Activated naive CD8-positive, alpha-beta T cell treated with anti-CD3 and anti-CD28 coated beads for 36 hours (primary cell): ENCODE measurements at places on chromosomes 1 and 21.

- no peak for DNase-seq
These were observed 319.2 kb upstream of the ZRANB2 start for GRCh38 chr1:71400050-71400449.

DNA sequence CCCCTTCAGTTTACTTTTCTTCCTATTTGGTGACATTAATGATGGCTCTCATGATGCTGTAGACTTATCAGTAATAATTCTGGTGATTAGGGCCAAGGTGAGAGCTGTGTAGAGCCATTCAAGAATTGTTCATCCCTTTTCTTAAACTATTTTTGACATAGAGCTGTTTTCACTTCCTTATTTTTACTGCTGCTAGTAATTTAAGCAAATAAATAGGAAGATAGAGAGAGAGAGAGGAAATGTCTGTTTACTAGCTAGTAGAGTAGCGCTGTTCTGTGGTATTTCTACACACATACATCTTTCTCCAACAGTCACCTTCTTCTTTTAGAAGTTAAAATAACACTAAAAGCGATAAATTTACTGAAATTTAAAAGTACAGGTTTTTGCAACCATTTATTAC, 678.0 kb upstream of the ZP4 start:
- no peak for DNase-seq

DNA sequence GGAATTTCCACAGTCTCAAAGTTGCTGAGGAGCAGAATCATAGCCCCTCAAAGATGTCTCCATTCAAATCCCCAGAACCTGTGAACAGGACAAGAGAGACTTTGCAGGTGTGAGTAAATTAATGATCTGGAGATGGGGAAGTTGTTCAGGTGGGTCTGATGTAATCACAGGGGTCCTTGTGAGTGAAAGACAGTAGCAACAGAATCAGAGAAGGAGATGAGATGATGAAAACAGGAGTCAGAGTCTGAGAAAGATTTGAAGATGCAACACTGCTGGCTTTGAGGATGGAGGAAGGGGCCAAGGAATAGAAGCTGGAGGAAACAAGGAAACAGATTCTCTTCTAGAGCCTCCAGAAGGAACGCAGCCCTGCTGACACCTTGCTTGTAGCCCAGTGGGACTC, 81.5 kb downstream of the SELENOF start:
- DNase-seq: no peak

- no peak for DNase-seq
These were observed 82.1 kb upstream of the DUSP10 start for GRCh38 chr1:221824025-221824424.

- DNase-seq: no peak
These were observed 86.7 kb upstream of the GNG4 start for GRCh38 chr1:235736263-235736662.

DNA sequence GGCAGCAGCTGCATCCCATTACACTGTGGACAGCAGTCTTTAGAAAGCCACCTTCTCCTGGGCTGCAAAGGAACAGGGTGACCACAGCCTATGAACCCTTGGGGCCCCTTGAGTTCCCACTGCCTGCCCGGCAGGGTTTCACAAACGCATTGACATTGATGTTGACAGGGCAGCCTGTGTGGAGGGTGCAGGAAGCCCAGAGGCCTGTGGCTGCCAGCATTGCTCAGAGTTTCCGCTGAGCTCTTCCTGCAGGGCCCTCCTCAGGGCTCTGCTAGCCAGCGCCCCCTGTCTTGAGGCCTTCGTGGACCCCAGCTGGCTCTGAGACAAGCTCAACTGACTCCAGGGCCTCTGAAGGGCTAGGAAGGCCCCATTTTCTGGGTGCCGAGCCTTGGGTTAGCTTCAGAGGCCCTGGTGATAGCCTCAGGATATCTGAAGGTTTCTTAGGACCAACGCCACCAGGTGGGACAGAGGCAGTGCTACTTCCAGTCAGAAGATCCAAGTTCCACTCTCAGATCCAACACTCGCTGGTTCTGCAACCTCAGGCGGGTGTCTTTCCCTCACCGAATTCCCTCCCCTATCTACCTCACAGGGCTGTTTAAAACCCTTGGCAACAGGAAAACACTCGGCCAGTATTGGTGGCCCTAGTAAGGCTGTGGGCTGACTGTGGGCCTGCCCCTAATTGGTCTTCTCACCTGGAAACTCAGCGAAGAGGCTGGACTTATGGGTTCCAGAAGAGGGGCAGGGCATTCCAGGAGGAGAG, 27.2 kb upstream of the EPS8L3 start:
- DNase-seq: peak; percentile 90

GRCh38 chr1:200694738-200695137, 25.0 kb upstream of the DDX59 start:
- no peak for DNase-seq

DNA sequence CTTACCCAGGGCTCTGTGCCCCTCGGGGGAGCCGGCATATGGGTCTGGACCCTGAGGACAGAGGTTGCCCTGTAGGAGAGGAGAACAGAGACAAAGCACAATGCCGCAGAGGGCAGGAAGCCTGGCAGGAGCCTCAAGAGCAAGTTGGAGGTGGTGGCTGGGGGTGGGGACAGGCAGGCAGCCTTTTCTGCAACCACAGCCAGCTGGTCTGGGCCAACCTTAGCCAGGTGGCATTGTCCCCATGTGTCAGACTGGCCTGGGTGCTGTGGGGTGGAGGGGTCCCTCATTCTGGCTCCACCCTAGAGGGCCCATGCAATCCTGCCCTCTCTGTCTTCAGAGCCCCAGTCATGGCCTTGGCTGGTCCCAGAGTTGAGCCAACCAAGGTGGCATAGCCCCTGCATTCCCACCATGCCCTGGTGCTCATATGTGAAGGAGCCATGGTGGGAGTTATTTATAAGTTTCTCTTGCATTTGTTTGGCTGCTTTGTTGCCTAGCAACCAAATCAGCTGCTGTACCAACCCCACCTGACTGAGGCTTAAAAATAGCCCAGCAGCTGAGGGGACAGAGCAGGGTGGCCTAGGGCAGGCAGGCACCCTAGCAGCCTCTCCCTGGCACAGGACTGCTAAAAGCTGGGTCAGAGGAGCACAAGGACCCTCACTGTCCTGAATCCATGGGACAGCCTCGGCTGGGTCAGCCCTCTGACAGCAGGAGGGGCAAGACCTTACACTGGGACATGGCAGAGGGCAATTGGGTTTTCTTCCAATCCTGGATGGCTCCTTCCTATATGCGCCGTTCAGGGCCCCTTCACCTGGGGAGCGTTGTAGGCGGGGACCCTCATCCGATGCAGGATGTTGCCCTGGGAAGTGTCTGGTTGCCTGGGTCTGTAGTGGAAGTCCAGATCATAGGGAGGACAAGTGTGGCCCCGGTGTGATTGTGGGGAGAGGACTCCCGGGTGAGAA, 19.5 kb downstream of the MAP7D1 start:
- DNase-seq: no peak

GRCh38 chr1:200231787-200232231, 178.0 kb downstream of the ZNF281 start:
- DNase-seq: no peak

GRCh38 chr1:41681331-41682098, 197.0 kb upstream of the EDN2 start:
- DNase-seq: no peak

GRCh38 chr1:37676281-37677142, 15.8 kb upstream of the CDCA8 start:
- no peak for DNase-seq

GRCh38 chr1:170864876-170865538, 70.3 kb upstream of the MROH9 start:
- DNase-seq: no peak

DNA sequence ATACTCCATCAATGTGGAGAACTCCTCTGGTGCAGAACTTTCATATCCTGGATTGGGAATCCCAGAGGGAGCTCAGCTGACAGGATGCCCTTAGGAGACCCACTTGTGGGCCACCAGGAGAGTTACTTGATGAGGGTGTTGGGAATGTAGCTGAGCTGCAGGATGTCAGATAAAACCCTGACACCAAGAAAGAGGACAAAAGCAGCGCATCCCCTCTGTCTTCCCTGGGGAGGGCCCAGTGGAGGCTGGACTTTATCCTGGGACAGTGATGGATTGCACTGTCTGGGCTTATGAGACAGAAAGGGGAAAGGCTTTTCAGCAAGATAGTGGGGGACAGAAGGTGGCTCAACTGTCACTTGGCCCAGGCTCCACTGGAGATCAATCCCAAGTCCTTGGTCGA, 88.1 kb upstream of the BCAR3 start:
- DNase-seq: no peak

- no peak for DNase-seq
These were observed 23.9 kb upstream of the TMEM52 start for GRCh38 chr1:1942753-1943656.

DNA sequence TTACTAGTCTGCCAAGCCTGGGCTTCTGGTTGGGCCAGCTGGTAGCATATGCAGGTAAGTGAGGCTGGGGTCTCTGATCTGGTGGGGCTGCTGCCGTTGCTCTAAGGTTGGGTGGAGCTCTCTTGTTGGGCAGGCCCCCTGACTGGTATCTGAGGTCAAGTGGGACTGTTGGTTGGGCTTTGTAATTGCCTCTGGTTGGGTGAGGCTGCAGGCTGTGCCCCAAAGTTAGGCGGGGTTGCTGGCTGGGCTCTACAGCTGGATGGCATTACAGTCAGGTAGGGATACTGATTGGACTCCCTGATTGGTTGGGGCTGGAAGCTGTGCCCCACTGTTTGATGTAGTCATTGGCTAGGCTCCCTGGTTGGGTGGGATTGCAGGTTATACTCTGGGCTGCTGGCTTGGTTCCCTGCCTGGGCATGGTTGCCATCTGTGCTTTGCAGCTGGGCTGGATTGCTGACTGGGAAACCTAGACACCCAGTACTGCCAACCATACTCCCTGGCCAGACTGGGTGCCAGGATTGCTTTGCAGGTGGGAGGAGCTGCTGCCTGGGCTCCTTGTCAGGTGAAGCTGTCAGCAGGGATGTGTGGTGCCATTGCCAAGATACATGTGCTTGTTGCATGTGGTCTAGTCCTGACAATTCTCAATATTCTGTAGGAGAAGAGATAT, 130.5 kb downstream of the RABGAP1L start:
- DNase-seq: no peak

DNA sequence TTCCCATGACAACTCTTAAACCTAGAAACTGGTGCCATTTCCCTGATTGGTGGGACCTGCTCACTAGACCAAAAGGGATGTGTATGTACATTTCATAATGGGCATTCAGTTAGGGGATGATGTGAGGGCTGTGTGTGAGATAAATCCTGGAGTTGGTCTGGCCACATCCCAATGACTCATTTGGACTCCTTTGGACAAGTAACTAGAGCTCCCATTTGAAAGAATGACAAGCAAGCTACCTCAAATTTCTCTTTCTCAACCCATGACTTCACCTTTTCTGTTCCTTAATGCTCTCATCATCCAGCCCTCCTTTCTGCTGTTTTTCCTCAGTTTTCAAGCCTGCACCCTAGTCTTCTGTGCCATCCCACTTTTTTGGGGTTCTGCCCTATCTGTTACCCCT, 27.9 kb downstream of the EBNA1BP2 start:
- DNase-seq: no peak

DNA sequence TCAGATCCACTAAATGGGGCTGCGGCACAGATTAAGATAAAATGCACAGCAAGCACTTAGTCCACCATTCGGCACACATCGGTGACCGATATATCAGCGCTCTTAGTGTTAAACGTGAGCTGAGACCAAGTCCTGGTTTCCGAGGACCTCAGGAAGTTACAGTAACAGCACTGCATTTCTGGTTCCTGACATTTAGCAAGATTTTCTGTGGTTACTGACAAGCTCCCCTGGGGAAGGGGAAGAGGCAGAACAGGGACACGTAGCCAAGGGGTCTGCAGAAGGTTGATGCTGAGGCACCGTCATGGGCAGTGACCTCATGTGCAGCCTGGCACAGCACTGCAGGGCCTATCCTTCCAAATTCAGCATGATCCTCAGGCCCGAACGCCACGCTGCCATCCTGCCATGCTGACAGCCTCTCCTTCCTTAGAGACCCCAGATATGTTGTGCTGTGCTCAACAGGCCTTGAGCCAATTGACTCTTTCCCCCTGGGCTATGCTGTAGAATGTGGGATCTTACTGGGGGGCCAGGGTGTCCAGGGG, 13.4 kb upstream of the PEF1 start:
- DNase-seq: no peak

DNA sequence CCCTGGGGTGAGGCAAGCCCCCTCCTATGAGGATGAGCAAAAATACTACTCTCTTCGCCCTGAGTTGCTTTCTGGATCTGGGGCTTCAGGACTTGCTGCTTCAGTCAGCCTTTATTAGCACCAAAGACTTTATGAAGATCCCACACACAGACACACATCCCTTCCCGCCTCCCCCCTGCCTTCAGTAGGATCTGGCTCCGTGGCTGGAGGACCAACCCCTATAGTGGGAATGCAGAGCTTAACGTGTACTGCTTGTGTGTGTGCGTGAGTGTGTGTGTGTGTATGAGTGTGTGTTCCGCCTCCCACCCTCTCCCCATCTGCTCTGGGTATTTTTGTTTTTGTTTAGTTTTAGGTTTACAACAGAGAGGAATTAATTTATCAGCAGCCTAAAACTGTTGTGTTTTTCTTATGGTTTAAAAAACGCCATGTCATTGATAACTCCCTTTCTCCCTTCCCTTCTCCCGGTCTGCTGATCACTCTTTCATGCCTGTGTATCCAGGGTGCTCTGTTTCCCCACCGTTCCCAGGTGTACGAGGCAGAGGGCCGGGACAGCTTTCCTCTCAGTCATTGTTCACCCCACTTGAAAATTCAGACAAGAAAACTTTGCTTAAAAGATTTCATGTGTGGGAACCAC, 27.5 kb upstream of the ZFP69B start:
- no peak for DNase-seq

GRCh38 chr1:11227106-11228077, 35.0 kb downstream of the MTOR start:
- DNase-seq: no peak

DNA sequence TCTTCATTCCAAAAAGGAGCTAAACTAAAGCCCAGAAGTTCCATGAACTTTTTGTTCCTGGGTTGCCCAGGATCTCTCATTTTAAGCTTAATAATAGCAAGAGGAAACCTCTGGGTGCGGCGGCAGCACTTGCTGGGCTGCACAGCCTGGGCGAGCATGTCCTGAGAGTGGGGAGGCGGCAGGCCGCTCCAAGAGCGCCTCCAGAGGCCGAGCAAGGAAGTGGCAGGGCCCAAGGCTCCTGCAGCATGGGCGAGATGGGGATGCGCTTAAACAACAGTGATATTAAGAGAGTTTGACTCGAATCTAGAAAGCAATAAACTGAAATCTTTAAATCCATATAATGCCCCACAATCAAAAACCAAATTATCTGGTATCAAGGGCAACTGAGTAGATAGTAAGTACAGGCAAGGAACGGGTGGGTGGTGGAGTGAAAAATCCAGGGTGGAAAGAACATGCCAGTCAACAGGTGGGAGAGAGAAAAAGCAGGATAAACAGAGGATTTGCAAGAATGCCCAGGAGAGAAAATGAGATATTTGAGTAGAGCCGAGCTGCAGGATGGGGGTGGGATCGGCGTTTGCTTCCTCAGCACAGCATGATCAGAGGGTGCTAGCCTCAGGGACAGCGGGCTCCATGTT, 14.1 kb upstream of the TNR start:
- DNase-seq: peak; percentile 18

DNA sequence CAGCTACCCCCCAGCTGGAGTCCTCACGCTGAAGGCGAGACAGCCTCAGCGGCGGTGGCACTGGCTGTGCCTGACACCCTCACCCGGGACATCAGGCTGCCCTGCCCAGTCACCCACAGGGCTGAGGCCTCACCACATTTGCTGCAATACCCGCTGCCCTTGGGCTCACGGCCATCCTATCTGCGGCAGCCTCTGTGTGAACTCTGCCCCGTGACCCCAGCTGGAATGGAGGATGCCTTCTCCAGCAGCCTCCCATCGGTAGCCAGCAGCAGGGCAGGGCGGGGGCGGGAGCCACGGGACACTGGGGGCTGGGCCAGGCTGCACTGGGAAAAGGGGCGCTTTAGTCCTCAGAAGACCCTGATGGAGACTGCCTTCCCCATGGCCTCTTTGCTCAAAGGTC, 112.4 kb upstream of the ZBTB40 start:
- no peak for DNase-seq
